ENCODE measurements at places on chromosomes 4 and X.
A peak's percentile ranks its signal among the peaks of the same experiment; 100 is the strongest.

DNA sequence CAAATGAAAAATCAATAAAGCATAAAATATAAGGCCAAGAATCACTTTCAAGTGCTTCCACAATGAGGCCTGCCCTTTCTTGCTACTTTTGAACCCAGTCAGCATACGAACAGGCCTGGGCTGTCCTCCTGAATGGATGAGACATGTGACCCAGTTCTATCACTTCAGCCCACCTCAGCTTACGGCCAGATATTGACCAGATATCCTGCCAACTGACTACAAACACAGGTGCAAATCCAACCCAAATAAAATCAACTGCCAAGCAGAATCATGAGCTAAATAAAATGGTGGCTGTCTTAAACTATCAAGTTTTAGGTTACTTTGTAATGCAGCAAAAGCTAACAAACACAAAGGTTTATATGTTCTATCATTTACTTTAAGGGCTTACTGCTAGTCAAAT is 53.7 kb downstream of the PDS5A start:
- no peak for DNase-seq

- no peak for DNase-seq
Measured at GRCh38 chr4:185672618-185673017, 137.3 kb upstream of the PDLIM3 start.

DNA sequence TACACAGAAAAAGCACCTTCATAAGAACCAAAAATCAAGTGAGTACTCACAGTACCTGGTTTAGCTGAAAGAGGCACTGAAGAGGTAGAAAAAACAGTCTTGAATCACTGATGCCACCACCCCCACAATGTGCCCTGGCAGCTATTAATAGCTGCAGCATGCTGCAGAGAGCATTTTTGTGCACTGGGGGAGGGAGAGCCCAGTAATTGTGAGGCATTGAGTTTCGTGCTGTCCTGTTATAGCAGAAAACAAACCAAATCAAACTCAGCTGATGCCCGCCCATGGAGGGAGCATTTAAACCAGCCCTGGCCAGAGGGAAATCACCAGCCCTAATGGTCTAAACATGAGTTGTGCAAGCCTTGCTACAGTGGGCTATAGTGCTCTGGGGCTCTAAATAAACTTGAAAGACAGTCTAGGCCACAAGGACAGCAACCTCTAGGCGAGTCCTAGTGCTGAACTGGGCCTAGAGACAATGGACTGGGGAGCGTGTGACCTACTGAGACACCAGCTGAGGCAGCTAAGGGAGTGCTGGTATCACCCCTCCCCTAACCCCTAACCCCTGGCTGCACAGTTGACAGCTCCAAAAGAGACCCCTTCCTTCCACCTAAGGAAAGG is 106.3 kb upstream of the TMLHE start:
- DNase-seq, result no peak

GRCh38 chrX:47175588-47175980 is 18.0 kb upstream of the UBA1 start:
- no peak for DNase-seq

DNA sequence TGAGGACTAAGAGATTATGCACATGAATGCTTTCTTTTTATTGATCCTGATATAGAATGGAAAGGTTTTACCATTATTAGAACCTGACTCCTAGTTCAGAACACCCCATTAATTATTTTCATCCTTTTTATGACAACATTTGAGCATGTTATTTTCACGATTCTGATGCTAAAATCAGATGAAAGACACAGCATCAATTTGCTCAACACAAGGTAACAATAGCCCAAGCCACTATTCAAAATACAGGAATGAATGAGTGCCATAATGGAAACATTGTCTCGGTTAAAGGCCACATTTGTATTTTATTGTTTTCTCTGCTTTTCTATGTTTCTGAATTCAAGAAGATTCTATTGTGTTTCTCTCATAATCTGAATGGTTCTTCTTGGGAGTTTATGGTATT is 126.3 kb upstream of the POF1B start:
- DNase-seq, result no peak

DNA sequence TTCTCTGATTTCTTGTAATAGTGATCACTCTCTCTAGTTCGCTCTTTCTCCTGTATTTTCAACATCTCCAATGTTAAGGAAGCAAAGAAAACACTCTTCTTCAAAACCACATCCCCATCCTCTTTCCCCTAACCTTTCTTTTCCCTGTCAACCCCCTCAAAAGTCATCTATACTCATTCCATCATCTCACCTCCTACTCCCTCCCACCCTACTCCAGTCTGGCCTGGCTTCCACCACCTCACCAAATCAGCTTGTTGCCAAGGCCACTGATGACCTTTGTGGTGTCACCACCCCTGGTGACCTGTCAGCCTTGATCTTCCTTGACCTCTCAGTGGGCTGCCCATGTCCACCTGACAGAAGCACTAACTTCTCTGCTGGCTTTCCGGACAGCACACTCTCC is 2.3 kb downstream of the FAM3A start:
- no peak for DNase-seq

DNA sequence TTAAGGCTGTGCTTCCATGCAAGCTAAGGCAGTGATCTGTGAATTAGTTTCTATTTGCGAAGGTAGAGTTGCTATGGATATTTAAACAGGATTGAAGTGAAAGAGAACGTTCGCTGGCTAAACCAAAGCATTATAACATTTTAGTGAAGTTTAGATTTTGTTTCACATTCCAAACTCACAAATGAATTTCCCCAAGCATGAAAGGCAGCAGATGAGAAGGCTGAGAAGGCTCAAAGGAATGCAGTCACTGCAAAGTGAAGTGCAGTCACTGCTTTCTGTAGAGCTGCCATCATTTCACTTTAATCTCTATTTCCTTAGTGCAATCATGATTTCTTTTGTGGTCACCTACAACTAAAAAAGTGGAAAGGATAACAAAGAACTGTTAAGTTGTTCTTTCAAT is 334.7 kb upstream of the NR3C2 start:
- DNase-seq, result no peak

- no peak for DNase-seq
Measured at GRCh38 chr4:89765966-89766365, 71.0 kb downstream of the SNCA start.

GRCh38 chrX:44896876-44897186 is 23.8 kb downstream of the KDM6A start:
- no peak for DNase-seq

DNA sequence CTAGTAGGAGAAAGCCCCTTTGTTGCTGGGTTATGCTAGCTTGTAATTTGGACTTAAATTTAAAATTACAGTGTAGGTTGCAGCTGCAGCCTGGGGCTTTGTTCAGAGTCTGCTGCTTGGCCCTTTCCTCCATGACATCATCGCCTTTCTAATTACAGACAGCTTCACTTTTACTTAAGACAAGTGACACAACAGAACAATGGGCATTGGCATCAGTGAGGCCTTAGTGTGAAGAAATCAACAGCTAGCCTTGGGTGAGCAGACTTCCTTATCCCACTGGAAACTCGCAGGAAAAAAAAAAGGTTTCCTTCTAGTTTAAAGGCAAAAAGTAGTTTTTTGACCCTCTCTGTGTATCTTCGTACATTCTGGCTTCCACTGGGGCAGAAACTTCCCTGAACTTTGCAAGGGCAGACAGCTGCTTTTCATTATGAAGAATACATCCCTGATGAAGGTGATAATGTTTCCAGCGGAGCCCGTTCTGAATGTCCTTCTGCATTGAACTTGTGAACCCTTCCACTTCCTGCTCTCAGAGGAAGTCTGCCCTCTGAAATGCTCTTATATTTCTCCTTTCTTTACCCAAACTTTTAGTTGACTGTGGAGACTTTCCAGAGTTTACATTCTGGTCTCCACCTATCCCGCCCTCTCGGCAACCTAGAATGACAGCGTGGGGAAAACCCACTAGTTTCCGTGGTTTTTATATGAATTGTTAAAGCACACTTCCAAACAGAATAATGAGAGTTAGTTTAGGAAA is 123.2 kb upstream of the FAM9C start:
- DNase-seq, result no peak

DNA sequence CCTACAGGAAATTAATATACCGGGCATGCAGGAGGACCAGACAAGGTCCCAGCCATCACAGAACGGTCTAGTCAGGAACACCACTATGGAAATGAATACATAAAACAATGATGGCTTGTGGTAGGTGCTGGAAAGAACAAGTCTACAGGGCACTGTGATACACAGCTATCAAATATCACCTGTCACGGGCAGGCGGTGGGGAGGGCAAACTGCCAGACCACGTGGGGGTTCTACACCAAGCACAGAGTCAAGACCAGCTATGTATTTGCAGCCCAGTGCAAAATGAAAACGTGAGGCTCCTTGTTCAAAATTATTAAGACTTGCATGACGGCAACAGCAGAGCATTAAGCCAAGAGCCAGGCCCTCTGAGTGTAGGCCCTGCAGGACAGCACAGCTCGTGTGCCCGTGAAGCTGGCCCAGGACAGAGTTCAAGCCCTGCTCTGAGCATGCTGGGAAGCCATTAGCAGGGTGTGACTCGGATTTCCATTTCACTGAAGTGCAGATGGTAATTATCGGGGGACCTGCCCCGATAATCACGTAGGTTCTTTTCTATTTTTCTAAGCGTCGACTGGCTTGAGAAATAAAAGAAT is 83.6 kb downstream of the JAKMIP1 start:
- DNase-seq, result no peak

GRCh38 chrX:21225643-21226042 is 148.6 kb upstream of the CNKSR2 start:
- no peak for DNase-seq

GRCh38 chr4:1342003-1342402 is 5.0 kb upstream of the UVSSA start:
- no peak for DNase-seq

DNA sequence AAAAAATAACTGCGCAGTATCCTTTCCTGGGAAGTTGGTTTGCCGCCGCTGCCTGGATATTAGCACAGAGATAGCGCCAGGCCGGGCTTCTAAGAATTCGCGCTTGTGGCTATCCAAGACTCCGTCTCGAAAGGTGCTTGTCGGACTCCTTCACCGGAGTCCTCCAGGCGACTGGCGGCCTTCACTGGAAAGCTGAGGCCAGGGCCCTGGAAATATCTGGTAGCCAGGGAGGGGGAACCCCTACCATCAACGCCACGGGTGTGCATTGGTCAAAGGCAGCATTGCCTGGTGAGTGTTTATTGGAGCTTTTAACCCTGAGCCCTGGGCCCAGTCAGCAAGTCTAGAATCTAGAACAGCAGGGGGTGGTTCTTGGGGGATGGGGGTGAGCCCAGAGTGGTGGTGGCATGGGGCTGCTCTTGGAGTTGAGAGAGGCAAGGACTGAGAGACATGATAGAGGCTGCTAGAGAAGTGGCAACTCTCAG is 577 bp upstream of the PIM2 start:
- no peak for DNase-seq

DNA sequence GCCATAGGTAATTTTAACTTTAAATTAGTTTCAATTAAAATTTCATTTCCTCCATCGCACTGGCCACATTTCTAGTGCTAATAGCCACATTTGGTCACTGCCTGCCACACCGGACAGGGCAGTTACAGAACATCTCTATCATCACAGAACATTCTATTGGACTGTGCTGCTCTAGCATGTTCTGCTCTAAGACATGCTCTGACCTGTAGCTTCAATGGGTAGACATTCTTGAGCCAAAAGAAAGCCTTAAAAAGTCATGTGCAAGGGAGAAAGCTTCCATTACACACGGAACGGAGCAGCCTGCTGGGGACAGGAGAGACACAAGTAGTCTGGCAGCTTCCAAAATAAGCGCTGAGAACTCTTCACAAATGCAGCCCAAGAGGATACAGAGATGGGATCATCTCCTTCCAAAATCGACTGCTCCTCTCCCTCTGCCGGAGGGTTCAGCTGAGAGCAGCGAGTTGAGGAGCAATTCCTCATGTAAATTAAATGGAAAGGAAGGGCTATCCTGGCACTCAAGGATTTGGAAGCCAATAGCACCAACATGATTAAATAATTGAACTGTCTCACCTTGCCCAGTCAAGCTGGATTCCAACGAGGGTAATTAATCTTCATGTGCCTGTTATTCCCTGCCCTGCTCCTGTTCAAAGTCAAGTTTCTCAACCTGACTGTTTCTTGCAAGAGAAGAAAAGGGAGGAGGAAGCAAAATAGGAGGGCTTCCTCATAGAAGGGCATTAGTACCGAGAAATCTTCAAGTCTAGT is 336.4 kb upstream of the NOCT start:
- no peak for DNase-seq

- no peak for DNase-seq
Measured at GRCh38 chr4:135718019-135718418, 1516.4 kb upstream of the PABPC4L start.

GRCh38 chr4:30630431-30630830 is 89.7 kb upstream of the PCDH7 start:
- no peak for DNase-seq

- DNase-seq, result no peak
Measured at GRCh38 chr4:85968945-85969819, 390.7 kb downstream of the MAPK10 start.

DNA sequence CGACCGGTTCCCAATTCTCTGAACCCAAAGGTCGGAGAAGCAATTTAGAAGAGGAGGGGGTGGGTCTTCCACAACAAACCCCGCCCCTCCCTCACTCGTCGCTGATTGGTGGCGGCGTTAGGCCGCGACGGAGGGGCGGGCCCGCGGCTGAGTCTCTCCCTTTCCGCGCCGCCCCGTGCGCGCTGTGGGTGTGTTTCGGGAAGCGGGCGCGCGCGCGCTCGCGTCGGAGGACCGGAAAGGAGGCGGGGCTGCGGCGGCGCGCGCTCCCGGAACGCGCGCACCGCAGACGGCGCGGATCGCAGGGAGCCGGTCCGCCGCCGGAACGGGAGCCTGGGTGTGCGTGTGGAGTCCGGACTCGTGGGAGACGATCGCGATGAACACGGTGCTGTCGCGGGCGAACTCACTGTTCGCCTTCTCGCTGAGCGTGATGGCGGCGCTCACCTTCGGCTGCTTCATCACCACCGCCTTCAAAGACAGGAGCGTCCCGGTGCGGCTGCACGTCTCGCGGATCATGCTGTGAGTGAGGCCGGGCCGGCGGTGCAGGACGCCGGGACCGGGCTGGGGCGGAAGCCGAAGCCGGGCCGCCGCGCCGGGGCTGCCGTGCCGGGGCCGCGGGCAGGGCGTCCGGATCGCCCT is at the start of gene SPCS3:
TSS of gene SPCS3 (plus strand) at position 263 of the 636 bp plus-strand sequence. CDS start at position 374, 111 bp downstream.
- DNase-seq, result peak; percentile 93

- no peak for DNase-seq
Measured at GRCh38 chr4:85833302-85833701, 358.4 kb downstream of the ARHGAP24 start.

- no peak for DNase-seq
Measured at GRCh38 chr4:17027495-17027894, 129.1 kb upstream of the LDB2 start.

DNA sequence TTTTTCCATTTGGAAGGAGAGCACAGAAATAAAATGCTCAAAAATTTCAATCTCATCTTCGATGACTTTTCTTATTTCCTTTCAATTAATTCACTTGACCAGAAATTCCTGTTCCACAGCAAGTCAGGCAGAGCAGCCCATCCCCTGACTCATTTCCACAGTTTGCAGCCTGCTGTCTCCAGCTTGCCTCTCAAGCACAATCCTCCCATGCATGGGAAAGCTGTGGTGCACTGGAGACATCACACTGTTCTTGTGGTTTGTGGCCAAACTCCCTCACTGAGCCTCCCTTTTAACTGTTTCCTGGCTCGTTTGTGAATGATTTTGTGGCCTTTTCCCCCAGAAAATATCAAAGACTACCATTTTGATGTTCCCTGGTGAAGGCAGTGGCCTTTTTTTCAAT is 114.0 kb upstream of the ENPEP start:
- DNase-seq, result no peak

Data from stimulated activated CD8-positive, alpha-beta memory T cell treated with anti-CD3 and anti-CD28 coated beads, Interleukin-4, amount 100 ng/mL, for 1 hour (primary cell).